ENCODE measurements at places on chromosomes 6 and 20. TPM values are rescaled to one million over a fixed set of nuclear protein-coding genes. Genes with fewer than 3 reads are reported as not detected.

Gene BAG2
- 9.1 TPM for total RNA-seq

- H3K27ac ChIP-seq, result no peak overlapping the region
- peaks cover 18% of the 10 kb centered on the region for H3K4me1 ChIP-seq
- peaks cover 15% of the 10 kb centered on the region for H3K36me3 ChIP-seq
- H3K27me3 ChIP-seq, result peaks cover 59% of the 10 kb centered on the region
- no peak overlapping the region for H3K4me3 ChIP-seq
These were observed 2.6 kb upstream of the ZSCAN12 start for GRCh38 chr6:28402197-28402596.

Gene HTR1B
- 11.4 TPM for total RNA-seq

DNA sequence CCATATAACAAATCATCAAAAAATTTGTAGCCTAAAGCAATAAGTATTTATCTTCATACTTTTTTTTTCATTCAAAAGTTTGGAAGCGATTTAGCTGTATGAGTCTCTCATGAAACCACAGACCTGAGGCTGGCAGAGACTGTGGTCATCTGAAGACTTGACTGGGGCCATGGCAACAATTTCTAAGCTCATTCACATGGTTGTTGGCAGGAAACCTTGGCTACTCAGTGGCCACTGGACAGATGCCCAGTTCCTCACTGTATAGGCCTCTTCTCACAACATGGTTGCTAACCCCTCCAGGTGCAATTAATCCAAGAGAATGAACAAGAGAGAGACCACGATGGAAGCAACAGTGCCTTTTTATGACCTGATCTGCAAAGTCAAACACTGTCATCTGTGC, 235.9 kb downstream of the BTBD3 start:
- H3K27me3 ChIP-seq, result no peaks in the 10 kb centered on the region
- H3K27ac ChIP-seq, result no peak overlapping the region
- DNase-seq, result no peak
- no peaks in the 10 kb centered on the region for H3K36me3 ChIP-seq
- no peak overlapping the region for H3K4me3 ChIP-seq

Gene ZSCAN23
- total RNA-seq, result 6.0 TPM

Gene SIM1
- total RNA-seq, result 2.6 TPM

Gene HFE
- total RNA-seq, result 6.2 TPM

DNA sequence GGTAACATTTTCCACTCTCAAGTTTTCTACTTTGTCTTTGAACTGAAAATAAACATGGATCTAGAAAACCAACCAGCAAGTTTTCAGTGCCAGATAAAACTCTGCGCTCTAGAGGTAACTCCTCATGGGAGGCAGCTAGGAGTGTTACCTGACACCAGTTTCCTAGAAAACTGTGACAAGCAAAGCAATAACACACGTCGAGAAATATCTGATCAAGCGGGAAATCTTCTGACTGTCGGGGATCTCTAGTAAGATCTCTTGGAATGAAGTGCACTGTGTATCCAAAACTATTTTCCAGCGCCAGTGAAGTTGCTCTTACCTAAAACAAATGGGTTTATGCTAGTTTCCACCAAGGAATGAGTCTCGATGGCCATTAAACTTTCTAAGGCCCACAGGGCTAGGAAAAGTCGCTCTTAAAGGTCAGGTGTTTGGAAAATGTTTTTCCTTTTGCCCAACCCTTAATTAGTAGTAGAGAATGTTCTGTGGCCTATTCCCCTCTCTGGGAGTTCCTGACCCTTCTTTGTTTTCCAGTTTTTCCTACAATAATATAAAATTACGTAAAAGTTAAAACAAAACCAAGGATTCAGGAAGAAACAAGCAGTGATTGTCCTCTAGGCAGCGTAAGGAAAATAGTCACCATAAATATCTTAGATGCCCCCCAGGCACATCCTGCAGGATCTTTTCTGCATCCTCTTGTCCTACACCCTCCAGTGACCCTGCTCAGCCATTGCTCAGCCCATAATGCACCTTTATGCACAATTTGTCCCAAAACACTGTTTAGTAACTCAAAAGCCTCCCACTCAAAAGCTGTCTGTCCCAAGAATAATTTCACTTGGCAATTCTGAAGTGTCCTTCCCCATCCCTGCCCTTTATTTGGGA, 137.7 kb upstream of the AKAP12 start:
- H3K36me3 ChIP-seq, result peaks cover 19% of the 10 kb centered on the region
- H3K27ac ChIP-seq, result no peak overlapping the region
- peaks cover 12% of the 10 kb centered on the region for H3K4me1 ChIP-seq
- H3K4me3 ChIP-seq, result no peak overlapping the region
- no peak for DNase-seq

GRCh38 chr6:31597006-31597405, 4.2 kb upstream of the NCR3 start:
- no peaks in the 10 kb centered on the region for H3K27me3 ChIP-seq
- no peaks in the 10 kb centered on the region for H3K36me3 ChIP-seq
- DNase-seq, result no peak

- H3K36me3 ChIP-seq, result no peaks in the 10 kb centered on the region
- peaks cover 18% of the 10 kb centered on the region for H3K4me1 ChIP-seq
- H3K27ac ChIP-seq, result no peak overlapping the region
- no peak for DNase-seq
These were observed 69.7 kb downstream of the HIVEP1 start for GRCh38 chr6:12081771-12082170.

GRCh38 chr6:13947611-13948178, 22.9 kb downstream of the RNF182 start:
- H3K4me3 ChIP-seq, result no peak overlapping the region
- peaks cover 4% of the 10 kb centered on the region for H3K36me3 ChIP-seq
- no peak for DNase-seq
- H3K27ac ChIP-seq, result no peak overlapping the region

Gene OVOL2
- not detected for total RNA-seq

Gene ELOVL4
- 4.8 TPM for total RNA-seq

Gene CGA
- total RNA-seq, result not detected

Gene MEP1A
- total RNA-seq, result not detected

GRCh38 chr6:67391955-67392354, 1243.1 kb upstream of the ADGRB3 start:
- DNase-seq, result no peak
- H3K27me3 ChIP-seq, result no peaks in the 10 kb centered on the region
- H3K4me3 ChIP-seq, result no peak overlapping the region
- peaks cover 10% of the 10 kb centered on the region for H3K4me1 ChIP-seq
- peaks cover 6% of the 10 kb centered on the region for H3K36me3 ChIP-seq

GRCh38 chr6:20879526-20879925, 345.3 kb downstream of the CDKAL1 start:
- H3K4me3 ChIP-seq, result no peak overlapping the region
- H3K27me3 ChIP-seq, result no peaks in the 10 kb centered on the region
- H3K36me3 ChIP-seq, result peaks cover 4% of the 10 kb centered on the region

DNA sequence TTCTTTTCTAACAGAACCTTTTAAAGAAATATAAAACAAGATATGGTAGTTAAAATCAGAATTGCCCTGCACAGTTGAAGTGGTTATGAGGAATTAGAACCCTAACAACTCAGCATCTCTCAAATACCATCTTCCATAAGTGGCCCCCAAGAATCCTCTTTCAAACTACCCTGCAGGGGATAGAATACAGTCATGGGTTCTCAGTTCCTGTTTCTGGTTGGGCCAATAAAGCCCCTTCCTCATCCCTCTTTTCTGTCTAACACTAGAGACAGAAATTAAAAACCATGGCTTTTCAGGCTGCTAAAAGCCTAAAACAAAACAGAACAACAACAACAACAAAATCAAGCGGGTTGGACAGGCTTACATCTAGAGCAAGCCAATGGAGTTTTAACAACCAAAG, 6.7 kb upstream of the LCA5 start:
- no peak overlapping the region for H3K4me3 ChIP-seq
- H3K36me3 ChIP-seq, result peaks cover 14% of the 10 kb centered on the region
- H3K27me3 ChIP-seq, result no peaks in the 10 kb centered on the region
- DNase-seq, result no peak
- H3K4me1 ChIP-seq, result peaks cover 18% of the 10 kb centered on the region

GRCh38 chr6:112802144-112802543, 455.0 kb downstream of the RFPL4B start:
- H3K27ac ChIP-seq, result peak overlapping the region; percentile 97
- peaks cover 4% of the 10 kb centered on the region for H3K36me3 ChIP-seq
- DNase-seq, result no peak

DNA sequence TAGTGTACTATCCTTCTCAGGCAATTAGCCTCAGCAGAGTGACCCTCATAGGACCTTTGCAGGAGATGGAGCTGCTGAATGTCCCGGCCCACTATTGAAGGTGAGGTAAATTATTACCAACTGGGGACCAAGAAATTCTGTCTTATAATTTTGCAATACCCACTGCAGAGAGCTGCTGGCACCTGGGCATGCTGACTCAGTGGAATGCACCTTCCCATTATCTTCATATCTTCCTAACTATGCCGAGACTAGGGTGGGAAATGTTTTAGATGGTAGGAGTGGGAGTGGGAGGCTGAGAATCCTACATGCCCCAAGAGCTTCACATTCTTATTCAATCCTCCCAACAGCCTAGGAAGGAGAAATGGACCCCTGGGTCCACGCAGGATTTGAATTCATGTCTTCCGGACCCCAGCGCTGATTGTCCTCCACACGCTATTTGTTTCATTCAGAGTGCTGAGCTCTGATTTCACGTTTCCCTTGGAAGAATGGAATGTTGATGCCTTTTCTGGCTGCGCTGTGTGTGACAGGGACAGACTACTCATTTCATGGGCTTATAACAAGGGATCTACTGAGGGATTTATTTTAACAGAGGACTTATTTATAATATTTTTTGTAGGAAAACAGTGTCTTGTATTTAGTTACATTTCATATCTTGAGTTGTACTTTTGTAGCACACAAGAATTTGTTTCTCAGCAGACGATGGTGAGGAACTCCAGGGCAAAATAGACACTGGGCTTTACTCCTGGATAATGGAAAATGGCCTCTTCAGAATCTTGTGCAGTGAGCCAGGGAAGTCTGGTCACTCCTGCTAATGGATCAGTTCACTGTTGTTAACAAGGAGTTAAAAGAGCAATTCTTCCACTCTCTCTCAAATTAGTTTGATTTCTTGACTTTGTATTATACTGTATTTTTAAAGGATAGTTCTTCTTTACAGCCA, 66.4 kb downstream of the FYN start:
- H3K27ac ChIP-seq, result no peak overlapping the region
- no peak for DNase-seq
- peaks cover 29% of the 10 kb centered on the region for H3K4me1 ChIP-seq
- peaks cover 7% of the 10 kb centered on the region for H3K36me3 ChIP-seq

DNA sequence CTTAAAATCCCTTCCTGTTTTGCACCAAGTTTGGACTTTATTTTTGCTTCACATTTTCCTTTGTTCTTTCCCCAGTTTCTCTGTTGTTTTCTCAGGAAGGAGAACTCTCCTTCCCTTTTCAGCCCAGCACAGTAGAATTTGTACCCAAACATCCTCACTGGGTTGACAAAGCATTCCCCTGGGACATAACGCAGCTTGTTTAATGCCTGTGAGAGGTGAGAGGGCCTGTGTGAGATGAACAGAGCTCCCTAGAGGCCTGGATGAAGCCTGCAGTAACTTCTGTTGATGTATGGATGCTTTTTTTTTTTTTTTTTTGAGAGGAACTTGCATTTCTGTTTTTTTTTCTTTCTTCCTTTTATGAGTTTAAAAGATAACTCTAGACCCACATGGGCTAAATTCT, 104.9 kb upstream of the SLC22A23 start:
- no peak for DNase-seq
- H3K36me3 ChIP-seq, result no peaks in the 10 kb centered on the region
- H3K4me1 ChIP-seq, result peaks cover 11% of the 10 kb centered on the region

DNA sequence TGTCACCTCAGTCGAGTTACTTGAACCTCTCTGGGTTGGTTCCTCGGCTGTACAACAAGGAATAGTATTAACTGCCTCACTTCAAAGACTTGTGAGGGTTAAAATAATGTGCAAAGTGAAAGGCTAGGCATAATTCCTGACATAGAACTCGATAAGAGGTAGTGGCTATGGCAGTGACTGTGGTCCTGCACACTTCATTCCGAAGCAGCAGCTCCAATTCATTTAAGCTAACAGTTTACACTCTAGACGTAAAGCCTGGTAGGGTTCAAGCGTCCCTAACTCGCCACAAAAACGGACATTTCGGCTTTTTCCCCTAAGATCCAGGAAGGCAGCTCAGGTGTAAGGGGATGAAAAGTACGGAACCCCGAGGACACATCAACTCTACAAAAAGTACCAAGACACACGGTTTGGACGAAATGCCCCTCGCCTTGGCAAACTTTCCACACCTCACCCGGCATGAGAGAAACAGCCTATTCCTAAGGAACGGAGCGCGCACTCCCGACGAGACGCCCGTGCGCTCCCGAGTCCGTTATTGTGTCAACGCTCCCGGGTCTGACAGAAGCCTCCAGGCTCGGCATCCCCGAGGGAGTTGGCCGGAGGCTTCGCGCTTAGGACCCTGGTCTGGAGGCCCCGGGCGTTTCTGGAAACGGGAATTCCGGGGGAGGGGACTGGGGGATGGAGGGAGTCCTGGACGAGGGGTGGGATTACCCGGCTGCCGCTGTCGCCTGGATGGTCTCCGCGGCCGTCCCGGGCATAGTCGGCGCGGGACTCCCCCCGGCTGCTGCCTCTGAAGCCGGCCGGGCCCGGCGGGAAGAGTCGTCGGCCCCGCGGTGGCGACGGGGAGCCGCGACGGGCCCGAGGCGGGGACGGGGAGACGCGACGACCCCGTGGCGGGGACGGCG, 937 bp downstream of the ZNF318 start:
- H3K36me3 ChIP-seq, result peaks cover 16% of the 10 kb centered on the region
- H3K4me3 ChIP-seq, result peak overlapping the region; percentile 82
- DNase-seq, result no peak
- no peaks in the 10 kb centered on the region for H3K27me3 ChIP-seq
- H3K4me1 ChIP-seq, result peaks cover 23% of the 10 kb centered on the region

Gene SULF2
- total RNA-seq, result 40.4 TPM

Gene ADGB
- not detected for total RNA-seq

GRCh38 chr6:49632727-49633126, 3.9 kb downstream of the RHAG start:
- H3K36me3 ChIP-seq, result no peaks in the 10 kb centered on the region
- peaks cover 3% of the 10 kb centered on the region for H3K27me3 ChIP-seq
- DNase-seq, result no peak

Gene SEL1L2
- not detected for total RNA-seq

DNA sequence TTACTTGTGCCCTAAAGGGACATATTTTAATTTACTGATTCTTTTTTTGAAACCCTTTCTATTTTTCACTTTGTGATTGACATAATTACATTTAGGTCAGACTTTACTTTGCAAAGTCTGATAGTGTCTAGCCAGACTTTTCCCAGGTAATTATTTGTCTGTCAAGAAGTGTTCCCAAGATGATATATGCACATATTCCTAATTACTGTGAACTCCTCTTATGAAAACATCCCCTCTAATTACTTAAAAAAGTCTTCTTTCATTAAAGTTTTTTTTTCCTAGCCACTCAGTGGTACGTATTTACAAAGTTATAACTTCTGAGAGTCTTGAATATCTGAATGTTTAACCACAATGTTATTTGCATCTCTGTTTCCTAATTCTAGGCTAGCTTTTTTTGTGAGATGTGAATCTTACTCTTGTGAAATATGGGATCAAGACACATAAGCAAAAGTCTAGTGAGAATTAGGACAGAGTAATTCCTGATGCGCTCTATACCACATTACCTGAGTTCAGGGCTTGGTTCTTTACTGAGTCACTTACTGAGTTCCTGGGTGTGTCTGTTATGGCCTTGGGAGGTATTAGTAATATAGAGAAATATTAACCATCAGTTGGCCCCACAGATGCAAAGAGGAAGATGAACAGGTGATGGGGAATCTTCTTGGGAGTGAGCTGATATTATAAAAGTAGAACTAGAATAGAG, 27.9 kb downstream of the FAM83B start:
- no peaks in the 10 kb centered on the region for H3K4me1 ChIP-seq
- peaks cover 4% of the 10 kb centered on the region for H3K27me3 ChIP-seq
- no peak for DNase-seq
- H3K27ac ChIP-seq, result no peak overlapping the region
- H3K36me3 ChIP-seq, result no peaks in the 10 kb centered on the region

Data from osteocyte (in vitro differentiated cells).